Activated T-helper 9 cell treated with anti-CD3 and anti-CD28 coated beads, Interleukin-2, amount 50 U/mL, for 16 hours (primary cell): ENCODE measurements at places on chromosomes 16 and 17.

DNA sequence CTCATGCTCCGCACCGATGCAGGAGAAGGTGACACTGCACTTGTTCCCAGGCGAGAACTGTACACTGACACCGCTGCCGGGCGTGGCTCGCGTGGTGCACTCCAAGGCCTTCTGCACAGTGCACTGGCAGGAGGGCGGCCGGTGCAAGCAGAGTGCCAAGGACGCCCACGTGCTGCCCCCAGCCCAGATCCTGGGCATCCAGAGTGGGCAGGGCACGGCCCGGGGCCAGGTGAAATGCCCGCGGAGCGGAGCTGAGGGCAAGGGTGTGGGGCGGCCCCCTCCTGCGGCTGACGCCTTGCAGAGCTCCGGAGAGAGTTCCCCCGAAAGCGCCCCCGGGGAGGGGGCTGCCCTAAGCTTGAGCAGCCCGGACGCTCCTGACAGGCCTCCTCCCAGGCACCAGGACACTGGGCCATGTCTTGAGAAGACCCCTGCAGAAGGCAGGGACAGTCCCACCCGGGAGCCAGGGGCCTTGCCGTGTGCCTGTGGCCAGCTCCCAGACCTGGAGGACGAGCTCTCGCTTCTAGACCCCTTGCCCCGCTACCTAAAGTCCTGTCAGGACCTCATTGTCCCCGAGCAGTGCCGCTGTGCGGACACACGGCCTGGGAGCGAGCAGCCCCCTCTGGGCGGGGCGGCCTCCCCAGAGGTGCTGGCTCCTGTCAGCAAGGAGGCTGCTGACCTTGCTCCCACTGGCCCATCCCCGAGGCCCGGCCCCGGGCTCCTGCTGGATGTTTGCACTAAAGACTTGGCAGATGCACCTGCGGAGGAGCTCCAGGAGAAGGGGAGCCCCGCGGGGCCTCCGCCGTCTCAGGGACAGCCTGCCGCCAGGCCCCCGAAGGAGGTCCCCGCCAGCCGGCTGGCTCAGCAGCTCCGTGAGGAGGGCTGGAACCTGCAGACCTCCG, 21.9 kb upstream of the JPT2 start:
- DNase-seq: no peak

DNA sequence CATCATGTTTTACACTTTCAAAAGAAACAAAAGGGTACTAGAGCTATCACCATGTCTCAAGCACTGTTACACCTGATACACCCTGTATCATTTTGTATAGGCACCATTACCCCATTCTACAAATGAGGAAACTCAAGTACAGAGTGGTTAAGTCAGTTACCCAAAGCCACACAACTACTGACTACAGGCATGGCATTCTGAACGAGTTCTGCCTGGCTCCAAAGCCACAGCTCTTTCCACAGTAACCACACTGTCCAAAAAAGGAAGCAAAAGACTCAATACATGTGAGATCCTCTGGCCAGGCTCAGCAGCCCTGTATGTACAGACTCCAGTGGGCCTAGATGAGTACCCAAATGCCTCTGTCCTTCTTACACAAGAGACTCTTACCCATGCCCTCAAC, 4.7 kb downstream of the DYNC1LI2 start:
- no peak for DNase-seq

GRCh38 chr16:10081201-10081940, 100.9 kb downstream of the GRIN2A start:
- DNase-seq: no peak

DNA sequence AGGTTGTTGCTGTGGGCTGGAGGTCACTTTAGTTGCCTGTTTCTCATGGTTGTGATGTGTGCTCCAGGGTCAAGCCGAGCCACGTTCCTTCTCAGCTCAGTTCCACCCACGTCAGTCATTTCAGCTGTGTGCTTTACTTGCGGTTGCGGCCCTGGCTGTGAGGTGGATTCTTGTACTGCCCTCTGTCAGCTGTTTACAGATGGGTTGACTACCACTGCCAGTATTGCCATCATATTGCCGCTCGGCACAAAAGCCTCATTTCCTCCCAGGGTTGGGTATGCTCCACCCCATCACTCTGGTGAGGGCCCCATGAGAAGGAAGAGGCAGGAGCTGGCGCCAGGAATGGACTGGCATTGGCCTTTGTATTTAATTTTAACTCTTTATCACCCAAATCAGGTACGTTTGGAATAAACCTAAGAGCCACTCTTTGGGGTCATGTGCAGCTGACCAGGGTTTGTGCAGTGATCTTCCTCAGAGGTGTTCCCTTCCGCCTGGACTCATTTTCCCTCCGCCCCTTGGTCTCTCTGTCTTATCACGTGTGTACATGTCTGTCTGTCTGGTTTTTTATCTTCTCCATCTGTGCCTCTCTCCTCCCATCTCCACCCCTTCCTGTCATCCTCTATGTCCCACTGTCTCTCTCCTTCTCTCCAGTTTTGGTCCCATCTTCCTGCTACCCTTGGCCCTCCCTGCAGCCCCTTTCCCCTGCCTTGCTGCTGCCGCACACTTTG, 25.0 kb downstream of the METTL22 start:
- no peak for DNase-seq

DNA sequence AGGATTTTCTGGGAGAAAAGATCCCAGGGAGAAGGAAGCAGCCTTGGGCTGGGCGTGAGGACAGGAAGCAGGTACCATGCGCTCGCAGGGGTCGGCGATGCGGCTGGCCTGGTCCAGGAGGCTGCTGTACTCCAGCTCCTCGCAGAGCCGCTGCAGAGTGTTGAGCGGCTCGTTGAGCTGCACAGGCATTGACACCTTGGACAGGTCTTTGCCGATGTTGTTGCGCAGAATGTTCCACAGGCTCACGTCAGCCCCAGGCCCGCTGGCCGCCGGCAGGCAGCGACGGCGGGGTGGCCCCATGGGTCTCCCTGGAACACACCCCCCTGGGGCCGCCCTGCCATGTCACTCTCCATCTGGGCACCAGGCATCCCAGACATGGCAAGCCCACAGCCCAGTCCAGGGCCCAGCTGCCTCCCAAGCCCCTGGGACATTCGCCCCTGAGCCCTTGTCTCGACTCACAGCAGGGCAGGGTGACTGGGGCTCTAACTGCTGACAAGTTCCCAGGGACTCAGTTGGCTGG, 8.0 kb downstream of the OSBPL7 start:
- DNase-seq: no peak

DNA sequence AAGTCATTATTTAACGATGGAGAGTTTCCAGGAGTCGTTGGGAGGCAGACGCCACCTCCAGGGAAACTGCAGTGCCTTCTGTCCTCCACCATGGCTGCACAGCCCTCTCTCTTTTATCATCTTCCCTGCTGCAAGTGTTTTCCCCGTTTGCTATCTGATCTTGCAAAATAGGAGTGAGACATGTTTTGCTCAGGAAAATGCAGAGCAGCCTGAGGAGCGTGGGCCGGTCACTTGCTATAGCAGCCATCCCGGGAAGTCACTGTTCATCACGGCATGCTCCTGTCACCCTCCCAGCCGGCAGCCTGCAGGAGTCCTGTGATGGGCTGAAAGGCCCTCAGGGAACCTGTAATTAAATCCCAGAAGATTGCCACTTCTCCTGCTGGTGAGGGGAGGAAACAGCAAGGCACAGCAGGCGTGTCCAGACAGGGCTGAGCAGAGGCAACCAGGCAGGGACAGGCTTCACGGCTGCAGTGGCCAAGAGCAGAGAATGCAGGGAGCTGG, 143.1 kb downstream of the GSG1L start:
- no peak for DNase-seq

GRCh38 chr17:82205720-82206508, 6.7 kb downstream of the CCDC57 start:
- peak; percentile 66 for DNase-seq

DNA sequence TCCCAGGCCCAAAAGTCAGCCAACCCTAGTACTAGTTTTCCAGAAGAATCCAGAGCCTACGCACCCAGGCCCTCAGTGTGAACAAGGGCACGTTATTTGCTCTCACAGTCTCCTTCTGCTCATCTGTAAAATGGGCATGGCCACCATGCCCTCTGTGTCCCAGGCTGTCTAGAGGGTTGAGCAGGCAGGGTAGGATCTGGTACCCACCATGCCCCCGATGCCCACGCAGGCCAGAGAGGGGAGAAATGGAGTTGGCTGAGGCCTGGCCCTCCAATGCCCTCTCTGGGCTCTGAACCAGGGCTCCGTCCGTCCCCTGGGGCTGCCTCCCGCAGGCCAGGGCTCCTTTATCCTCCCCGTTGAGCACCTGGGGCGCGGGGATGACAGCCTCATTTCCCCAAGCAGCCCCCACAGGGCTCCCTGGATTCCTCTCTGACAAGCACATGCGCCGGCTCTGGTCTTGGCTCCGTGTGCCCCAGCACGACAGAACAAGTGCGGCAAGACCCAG, 9.1 kb upstream of the BAHCC1 start:
- no peak for DNase-seq

DNA sequence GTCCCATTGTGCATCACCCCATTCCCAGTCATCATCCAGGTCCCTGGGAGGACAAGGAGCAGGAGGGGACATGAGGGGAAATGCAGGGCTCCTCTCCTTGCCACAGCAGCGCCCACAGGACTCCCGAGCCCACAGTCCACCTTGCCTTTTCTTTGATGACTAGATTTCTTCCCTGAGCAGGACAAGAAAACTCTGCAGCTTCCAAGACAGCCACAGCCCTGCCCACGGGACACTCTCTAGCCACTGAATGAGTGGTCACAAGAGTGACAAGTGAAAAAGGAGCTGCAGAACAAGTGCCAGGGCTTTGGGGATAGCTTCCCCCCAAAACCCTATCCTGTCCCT, 4.7 kb downstream of the NEURL4 start:
- DNase-seq: no peak

GRCh38 chr16:68732042-68732680, 4.9 kb upstream of the CDH1 start:
- no peak for DNase-seq
